Fibroblast of skin of right biceps (primary cell): ENCODE measurements at places on chromosomes 16 and 17.

DNA sequence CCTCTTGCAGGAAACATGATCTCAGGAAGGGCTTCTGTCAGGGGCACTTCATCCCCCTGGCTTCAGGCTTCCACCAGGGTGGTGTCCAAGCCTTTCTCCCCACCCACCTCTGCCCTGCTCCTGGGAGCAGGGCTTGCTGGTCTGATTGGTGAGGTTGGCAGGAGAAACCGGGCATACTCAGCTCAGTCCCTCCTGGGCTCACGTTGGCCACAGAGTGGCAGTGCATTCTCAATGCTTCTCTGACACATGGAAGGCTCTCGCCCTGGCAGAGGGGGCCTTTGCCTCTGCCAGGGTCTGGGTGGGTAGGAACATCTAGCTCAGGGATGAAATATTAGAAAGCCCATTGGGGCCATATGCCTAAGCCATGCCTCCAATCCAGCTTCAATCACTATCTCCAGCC is 142.8 kb downstream of the AXIN2 start:
- no peak for DNase-seq

DNA sequence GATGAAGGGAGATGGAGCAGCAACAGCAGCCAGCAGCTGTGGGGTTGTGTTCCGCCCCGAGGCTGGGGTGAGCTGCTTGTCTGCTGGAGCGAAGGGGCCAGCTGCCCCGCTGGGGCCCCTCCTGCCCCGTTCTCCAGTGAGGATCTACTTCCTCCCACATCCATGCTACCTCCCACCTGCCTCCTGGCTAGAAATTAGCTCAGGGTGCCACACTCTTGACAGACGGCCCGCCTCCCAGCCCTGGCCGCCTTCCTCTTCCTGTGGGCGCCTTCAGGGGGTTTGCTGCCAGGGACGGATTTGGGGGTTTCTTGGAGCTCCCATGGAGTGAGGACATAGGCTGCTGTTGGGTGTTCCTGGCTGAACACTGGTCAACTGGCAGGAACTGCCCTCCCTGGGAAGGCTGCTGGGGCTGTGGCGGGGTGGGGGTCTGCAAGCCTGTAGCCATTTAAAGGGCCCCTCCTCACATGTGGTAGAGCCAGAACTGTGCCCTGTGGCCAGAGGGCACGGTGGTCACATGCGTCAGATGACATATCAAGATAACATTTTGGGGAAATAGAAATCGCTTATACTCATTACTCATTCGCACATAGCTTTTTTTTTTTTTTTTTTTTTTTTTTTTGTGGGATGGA is 13.1 kb downstream of the TBC1D24 start:
- DNase-seq, result no peak

GRCh38 chr16:31273187-31273586 is 13.4 kb downstream of the ITGAM start:
- no peak for DNase-seq

DNA sequence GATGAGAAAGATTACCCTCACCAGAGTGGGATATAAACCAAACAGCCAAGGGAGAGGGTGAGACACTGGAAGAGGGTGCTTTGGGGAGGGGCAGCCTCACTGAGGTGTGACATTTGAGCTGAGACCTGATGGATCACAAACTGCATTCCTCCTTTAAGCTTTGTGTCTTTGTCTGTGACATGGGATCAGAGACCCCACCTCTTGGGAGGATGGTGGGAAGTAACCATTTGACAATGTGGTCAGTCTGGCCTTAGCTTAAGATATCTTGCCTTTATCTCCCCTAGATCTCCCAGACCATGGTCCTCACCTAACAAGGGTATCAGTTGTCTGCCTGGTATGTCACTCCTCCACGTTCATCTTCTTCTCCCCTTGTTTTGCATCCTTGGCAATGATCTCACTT is 163.4 kb downstream of the SHISA9 start:
- DNase-seq, result no peak

DNA sequence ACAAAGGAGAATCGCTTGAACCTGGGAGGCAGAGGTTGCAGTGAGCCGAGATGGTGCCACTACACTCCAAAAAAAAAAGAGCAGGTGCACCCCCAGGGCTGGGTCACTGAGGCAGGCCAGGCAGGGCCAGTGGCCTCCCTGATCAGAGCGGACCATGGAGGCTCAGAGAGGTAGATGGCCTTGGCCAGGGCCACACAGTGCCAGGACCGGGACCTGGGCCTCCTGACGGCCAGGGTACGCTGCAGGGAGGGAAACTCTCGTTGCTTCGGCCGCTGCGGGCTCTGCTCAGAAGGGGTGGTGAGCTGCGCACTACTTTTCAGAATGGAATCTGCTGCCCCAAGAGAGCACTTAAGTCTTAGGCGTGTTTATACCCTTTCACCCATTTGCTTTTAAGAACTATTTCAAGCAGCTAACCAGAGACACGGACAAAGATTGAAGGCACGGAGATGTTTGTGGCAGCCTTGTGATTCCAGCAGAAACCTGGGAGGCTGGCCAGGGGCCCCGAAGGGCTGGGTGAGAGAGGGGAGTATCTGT is 17.1 kb downstream of the MYO1C start:
- DNase-seq, result no peak

DNA sequence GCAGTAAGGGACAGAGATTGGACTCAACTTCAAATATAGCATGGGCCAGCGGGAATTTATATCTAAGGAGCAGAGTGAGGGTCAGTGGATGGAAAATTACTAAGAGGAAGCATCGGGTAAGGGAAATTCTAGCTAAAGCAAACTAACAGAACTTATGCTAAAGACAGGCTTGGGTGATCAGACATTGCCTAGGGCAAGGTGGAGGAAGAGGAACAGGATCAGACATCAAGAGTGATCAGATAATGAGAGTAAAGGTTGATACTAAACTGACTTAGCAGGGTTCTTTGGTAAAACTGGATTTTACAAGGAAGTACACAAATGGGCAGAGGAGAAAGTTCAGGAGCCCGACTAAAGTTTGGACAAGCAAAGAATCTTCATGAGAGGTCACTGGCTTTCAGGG is 86.3 kb upstream of the TOM1L1 start:
- no peak for DNase-seq

DNA sequence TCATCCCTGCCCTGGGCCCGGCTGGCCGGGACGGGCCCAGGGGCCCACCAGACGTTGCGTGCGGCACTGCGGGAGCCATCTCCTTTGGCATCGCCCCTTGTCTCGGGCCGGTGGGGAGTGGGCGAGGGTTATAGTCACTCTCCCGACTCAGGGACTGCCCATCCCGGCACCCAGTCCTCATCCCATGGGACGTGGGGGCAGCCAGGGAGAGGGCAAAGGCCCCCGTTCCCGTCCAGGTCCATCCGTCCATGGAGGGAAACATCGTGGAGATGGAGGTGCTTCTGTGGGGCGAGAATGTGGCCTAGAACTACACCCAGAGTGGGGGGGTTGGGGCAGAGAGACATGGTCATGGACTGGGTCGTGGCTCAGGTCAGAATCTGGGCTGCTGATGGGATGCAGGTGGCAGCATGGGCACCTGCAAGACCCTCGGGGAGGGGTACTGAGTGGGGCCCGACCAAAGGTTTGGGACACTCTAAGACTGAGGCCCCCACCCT is 2.4 kb upstream of the WDR90 start:
- no peak for DNase-seq

DNA sequence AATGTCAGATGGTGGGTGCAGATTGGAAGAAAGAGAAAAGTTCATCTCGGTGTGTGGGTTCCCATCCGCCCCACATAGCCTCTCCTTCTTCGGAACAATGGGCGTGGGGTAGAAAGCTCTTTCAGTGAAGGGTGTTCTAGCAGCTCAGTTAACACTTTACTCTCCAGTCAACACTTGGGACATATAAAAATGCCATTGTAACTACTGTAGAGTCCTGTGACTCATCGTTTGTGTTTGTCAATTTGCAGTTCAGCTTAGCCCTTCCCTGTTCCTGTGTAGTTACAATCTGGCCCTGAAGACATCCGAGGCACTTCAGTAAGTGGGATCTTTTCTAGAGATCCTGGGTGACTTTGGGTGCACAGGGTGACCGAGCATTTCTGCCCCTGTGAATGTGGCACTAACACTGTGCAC is 11.5 kb upstream of the CLEC18C start:
- peak; percentile 56 for DNase-seq

DNA sequence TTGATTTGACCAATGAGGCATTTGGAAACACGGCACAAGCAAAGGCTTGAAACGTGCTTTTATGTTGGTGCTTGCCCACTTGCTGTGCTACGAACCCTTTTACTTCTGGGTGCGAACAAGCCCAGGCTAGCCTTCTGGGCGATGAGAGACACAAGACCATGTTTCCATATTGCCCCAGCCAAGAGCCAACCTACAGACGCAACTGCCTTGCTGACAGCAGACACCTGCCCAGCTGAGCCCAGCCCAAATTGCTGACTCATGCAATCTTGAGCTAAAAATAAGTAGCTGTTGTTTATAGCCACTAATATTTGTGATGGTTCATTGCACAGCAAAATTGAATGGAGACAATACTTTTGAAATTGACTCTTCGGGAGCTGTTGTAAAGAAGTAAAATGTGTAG is 464.5 kb downstream of the WWOX start:
- no peak for DNase-seq

- no peak for DNase-seq
These were observed 101.6 kb downstream of the METRNL start for GRCh38 chr17:83180996-83181481.

- DNase-seq, result no peak
These were observed 63.5 kb upstream of the TEX2 start for GRCh38 chr17:64326420-64327054.

GRCh38 chr16:87241137-87241771 is 75.9 kb downstream of the C16orf95 start:
- DNase-seq, result no peak

- peak; percentile 37 for DNase-seq
These were observed 9.3 kb upstream of the USP7 start for GRCh38 chr16:8972843-8973586.

DNA sequence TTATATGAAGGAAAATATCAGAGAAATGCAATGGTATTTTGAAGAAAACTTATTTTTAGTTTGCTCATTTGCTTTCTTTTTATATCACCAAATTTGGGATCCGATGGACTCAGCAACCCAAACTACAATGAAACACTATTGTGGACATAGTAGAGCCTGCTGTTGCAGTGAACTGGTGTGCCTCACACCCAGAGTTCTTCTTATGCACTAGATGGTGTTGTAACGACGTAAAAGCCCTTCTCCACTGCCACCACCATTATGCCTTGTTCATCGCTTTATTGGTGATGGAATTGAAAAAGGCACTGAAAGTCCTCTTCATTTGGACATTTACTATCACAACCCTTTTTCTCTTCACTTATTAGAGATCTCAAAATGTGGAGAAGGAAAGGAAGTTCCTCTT is 381.3 kb downstream of the CDH8 start:
- DNase-seq, result no peak

DNA sequence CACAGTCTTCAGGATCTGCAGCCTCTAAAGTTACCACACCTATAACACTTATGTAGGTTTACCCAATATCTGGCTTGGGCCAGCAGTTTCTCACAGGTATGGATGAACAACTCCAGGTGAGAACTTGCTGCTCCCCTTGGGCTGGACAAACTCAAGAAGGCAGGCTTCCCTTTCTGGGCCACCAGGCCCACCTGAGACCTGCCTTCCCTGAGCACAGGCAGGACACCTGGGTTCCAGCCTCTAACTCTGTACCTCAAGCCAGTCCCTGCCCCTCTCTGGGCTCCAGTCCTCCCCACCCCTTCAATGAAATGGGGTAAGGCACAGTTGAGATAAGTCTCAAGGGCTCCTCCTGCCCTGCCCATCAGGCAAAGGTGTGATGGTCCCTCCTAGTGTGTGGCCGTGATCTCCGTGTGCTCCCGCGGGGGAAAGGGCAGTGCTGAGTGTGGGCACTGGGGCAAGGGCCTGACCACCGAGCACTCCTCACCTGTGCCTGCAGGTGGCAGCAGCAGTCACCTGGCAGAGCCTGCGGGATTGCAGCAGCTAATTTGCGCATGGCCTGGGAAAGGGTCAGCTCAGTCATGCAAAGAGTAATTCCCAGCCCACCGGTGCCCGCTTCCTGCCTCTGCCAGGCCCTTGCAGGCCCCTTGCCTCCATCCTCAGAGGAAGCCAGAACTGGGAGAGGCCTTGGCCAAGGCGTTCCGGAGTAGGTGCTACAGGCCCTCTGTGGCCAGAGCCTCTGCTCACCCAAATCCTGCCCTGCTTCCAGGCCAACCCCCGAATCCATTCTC is 28.2 kb upstream of the ADGRG1 start:
- DNase-seq, result peak; percentile 19

DNA sequence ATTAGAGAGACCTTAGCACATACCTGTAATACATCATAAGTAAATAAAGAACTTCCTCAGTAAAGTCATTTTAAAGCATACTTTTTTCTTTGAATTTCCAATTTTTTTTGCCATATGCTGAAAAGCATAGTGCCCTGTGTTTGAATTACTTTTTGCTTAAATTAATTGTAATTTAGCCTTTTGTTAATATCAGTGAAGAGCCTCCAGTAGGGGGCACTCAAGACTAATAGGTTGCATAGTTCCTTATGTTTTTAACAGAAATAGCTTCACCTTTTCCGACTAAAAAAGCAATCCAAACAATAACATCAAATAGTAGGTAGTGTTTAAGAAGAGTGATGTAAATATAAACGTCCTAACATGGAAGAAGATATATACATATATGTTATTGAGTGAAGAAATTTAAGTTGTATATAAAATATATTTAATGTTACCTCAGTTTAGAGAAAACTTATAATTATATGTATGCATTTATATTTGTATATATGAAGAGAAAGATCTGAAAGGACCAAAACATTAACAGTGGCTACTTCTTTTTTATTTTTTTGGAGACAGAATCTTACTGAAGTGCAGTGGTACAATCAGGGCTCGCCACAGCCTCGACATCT is 18.6 kb downstream of the RAD51C start:
- DNase-seq, result peak; percentile 55

- DNase-seq, result no peak
These were observed 37.2 kb upstream of the ENDOV start for GRCh38 chr17:80377798-80378197.

- DNase-seq, result no peak
These were observed 334.9 kb downstream of the SHISA9 start for GRCh38 chr16:13236308-13236707.

DNA sequence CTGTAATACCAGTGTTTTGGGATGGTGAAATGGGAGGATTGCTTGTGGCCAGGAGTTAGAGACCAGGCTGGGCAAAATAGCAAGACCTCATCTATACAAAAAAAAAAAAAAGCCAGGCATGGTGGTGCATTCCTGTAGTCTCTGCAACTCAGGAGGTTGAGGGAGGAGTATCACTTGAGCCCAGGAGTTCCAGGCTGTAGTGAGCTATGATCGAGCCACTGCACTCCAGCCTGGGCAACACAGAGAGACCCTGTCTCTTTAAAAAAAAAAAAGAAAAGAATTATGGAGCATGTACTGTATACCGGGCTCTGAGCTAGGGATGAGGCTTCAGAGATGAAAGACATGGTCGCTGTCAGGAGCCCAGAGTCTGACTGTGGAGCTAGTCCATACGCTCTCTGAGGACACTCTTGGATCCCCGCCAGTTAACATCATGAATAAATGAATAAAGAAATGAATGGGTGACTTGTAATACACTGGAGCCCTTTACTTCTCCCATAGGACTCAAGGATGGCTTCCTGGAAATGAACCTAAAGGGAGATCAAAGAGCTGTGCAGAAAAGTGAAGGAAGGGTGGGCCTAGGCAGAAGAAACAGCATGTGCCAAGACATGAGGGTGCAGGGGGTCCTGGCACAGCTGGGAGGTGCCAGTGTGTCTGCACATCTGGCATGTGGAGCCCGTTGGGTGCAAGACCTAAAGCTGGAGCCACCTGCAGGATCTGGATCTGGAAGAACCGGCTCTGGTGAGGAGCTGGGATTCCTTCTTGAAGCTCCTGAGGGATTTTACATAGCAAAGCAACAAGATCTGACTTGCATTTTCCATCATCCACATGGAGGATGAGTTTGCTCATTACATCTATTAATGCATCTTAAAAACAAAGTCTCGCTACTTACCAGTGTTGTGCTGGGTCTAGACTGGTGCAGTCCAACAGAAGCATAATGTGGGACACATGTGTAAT is 120.4 kb downstream of the IRX3 start:
- DNase-seq, result no peak
